ENCODE measurements at places on chromosomes 12 and 14. TPM values are rescaled to one million over a fixed set of nuclear protein-coding genes. Genes with fewer than 3 reads are reported as not detected.

DNA sequence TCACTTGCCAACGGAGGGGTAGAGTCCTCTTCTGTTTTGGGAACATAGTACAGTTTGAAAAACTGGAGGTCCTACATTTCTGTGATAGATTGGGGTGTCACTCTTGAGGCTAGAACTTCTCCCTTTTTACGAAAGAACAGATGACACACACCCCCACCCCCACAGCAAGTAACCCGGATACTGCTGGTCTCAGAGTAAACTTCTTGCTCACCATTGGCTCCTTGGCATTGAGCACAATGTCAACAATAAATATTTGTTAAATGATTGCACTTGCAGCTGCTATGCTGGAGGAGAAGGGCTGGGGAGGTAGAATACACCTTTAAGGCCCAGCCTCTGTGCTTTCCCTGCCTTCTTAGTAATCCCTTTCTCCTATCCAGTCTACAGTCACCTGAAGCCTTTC, 149.8 kb downstream of the TGFB3 start:
- no peak for DNase-seq

GRCh38 chr12:902581-902980, 46.9 kb downstream of the RAD52 start:
- no peak for DNase-seq

- DNase-seq, result no peak
Measured at GRCh38 chr12:95088379-95088778, 15.0 kb upstream of the NR2C1 start.

DNA sequence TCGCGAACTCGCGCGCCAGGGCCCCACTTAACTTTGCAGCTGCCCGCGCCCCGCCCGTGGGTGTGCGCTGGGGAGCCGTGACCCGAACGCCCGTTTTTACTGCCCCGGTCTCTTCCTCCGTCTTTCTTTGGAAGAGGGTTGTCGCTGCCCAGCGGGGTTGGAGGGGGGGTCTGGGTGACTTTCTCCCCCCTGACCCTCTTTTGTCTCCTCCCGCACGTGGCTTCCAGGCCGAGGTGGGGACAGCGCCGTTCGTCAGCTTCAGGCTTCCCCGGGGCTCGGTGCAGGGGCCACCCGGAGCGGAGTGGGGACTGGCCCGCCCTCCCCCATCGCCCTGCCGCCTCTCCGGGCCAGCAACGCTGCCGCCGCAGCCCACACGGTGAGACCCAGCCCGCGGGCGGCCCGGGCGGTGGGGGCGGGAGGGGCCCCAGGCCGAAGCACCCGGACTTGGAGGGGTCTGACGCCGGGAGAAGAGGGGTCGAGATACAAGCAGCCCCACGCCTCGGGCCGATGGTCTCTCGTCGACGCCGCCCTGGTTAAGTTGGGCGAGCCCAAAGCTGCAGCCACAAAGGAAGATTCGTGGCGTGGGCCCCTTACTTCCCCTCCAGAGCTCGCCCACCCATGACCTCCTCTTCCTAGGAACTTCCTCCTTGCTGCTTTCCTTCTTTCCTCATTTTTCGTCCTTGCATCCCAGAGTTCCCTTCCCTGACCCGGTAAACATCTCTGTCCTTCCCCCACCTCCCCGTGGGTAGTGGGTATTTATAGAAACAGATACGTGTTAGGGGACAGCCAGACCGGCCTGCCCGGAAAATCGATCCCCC, 1.2 kb downstream of the DYRK2 start:
- peak; percentile 79 for DNase-seq

- DNase-seq, result no peak
Measured at GRCh38 chr12:31740628-31741027, 11.8 kb upstream of the AMN1 start.

DNA sequence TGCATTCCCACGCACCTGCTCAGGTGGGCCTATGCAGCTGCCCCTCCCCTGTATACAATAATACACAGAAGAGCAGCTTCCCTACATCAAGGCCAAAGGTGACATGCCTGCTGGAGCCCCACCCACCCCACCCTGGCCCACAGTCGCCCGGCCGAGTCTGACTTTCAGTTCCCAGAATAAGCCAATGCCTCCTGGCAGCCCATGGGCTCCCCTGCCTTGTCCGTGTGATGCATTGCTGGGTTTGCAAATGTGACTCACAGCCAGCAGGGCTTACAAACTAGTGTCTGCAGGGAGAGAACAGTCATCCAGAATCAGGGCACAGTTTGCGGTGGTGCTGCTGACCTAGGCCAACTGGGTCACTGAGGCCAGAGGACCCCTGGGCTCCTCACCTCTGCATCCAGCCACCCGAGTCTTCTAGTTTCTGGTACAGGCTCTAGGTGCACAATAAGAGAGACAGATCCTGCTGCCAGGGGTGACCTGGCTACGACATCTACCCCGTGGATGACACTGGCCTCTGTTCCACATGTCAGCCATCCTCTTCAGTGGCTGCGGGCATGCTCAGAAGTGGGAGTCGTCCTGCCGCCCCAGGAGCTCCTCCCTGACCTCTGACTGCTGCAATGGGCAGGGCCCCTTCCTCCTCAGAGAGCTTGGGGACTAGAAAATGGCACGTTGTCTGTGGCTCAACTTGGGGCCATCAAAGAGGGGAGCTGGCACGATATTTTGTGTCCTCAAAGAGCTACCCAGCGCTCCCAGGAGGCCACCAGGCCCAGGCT, 84.5 kb downstream of the CHGA start:
- peak; percentile 65 for DNase-seq

DNA sequence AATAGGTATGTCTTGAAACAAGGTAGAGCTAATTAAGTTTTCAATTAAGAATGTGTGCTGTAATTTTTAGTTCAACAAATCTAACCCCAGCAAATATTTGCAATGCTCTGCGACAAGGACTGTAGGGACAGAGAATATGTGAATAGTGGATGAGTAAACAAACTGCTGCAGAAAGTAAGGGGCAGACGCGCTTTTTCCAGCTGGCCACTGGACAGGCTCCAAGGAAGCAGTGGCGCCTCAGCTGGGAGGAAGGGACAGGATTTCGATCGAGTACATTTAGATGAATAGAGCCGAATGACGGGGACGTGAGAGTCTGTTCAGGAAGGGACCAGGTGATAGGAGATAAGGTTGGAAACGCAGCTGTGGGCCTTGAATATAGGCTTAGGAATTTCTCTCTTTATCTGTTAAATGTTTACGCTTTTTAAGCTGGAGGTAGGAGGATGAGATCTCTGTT, 69.3 kb downstream of the ELK3 start:
- no peak for DNase-seq

The KLHDC2 gene
- polyA plus RNA-seq, result 77.3 TPM

DNA sequence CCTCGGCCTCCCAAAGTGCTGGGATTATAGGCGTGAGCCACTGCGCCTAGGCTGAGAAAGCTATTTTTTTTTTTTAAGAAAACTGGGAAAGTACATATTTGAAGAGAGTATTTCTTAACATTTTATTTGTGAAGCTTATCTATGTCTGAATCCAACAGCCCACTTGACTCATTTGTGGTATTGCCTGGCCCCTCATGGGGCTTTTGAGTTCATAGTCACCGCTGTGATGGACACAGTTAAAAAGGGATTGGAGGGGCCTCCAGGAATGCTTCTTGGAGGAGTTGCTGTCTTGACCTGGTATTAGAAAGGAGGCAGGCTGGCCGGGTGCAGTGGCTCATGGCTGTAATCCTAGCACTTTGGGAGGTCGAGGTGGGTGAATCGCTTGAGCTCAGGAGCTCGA, 26.5 kb downstream of the BCL7A start:
- DNase-seq, result peak; percentile 7

GRCh38 chr12:27631813-27632491, 64.3 kb upstream of the REP15 start:
- no peak for DNase-seq

- DNase-seq, result no peak
Measured at GRCh38 chr12:52401526-52401925, 4.6 kb downstream of the KRT82 start.

- no peak for DNase-seq
Measured at GRCh38 chr14:91810699-91811098, 56.6 kb downstream of the TC2N start.

The PPFIA2 gene
- polyA plus RNA-seq, result 0.66 TPM

The LRRC10 gene
- 22.0 TPM for polyA plus RNA-seq

All from right cardiac atrium (tissue), 5 donors.